ENCODE measurements at places on chromosomes 1 and 21.

- no peak for DNase-seq
These were observed 13.8 kb downstream of the KAZN start for GRCh38 chr1:14612256-14612655.

- DNase-seq, result no peak
These were observed 50.1 kb downstream of the CHD5 start for GRCh38 chr1:6130036-6130435.

- no peak for DNase-seq
These were observed 15.0 kb downstream of the IFFO2 start for GRCh38 chr1:18941221-18942141.

DNA sequence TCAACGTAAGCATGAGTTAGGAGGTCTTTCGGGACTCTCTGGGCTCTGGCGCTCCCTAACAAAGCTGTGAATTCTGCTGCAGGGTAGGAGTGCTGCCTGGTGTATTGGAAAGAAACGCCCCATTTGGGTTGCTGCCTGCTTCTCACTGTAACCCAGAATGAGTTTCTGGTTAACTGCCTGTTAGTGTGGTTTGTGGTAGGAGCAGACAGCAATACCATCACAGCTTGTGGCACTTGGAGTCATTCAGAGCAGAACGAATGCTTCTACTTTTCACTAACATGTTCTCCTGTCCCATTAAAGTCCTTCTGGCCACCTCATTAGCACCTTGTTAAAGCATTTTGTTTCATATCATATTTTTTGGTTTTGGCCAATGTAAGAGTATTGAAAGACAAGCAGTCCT, 18.1 kb downstream of the MAP3K7CL start:
- DNase-seq, result peak; percentile 33

GRCh38 chr1:89962742-89963075, 32.2 kb upstream of the ZNF326 start:
- DNase-seq, result no peak

DNA sequence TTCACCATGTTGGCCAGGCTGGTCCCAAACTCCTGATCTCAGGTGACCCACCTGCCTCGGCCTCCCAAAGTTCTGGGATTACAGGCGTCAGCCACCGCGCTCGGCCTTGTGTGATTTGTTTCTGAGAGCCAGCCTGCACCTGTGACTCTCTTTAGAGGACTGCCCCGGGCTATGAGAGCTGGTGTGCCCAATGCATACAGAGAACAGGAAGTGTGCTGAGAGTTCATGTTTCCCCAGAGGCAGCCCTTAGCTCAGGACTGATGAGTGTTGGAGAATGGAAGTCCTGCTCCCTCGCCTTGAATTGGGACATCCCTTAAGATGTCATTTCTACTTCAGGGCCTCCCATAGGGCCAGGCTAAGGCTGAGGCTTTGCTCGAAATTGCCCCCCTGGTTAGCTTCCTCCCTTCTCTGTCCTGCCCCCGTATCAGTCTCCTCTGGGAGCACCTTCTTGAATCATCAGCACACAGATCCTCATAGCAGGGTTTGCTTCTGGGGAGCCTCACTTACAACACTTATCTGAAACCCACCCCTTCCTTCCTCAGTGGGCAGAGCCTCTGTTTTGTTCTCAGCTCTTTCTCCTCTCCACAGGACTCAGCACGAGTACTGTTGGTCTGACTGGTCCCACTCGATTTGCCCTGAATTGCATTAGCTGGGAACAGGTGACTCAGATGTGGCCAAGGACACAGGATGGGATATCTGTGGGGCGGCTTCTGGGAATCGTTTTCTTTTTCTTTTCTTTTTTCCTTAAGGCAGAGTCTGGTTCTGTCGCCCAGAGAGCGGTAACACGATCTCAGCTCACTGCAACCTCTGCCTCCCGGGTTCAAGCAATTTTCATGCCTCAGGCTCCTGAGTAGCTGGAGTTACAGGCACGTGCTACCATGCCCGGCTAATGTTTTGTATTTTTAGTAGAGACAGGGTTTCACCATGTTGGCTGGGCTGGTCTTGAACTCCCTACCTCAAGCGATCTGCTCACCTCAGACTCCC, 80.1 kb downstream of the UBIAD1 start:
- DNase-seq, result no peak

GRCh38 chr1:12502336-12503109, 115.5 kb downstream of the DHRS3 start:
- DNase-seq, result no peak

DNA sequence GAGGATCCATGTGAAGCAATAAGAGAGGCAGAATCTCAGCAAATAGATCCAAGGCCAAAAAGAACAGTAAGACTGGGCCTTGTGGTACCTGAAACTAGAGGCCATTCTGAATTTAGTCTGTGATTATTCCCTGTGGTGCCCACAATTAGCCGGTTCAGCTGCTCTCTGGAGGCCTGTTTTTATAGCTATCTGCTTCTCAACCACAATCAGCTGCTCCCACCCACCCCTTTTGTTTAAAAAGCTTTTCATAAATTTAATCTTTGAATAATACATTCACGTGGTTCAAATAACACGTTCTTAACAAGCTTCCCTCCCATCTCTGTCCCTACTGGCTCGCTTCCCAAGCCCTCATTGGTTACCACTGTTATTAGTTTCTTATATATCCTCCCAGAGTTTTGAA, 18.0 kb downstream of the UBE2T start:
- no peak for DNase-seq
